ENCODE measurements at places on chromosomes 4 and X. TPM values are rescaled to one million over a fixed set of nuclear protein-coding genes. Genes with fewer than 3 reads are reported as not detected.

- H3K4me3 ChIP-seq = no peak overlapping the region
- no peak overlapping the region for H3K27ac ChIP-seq
These were observed 12.8 kb downstream of the AIMP1 start for GRCh38 chr4:106329041-106329618.

ZNF157 gene
- total RNA-seq = not detected

DNA sequence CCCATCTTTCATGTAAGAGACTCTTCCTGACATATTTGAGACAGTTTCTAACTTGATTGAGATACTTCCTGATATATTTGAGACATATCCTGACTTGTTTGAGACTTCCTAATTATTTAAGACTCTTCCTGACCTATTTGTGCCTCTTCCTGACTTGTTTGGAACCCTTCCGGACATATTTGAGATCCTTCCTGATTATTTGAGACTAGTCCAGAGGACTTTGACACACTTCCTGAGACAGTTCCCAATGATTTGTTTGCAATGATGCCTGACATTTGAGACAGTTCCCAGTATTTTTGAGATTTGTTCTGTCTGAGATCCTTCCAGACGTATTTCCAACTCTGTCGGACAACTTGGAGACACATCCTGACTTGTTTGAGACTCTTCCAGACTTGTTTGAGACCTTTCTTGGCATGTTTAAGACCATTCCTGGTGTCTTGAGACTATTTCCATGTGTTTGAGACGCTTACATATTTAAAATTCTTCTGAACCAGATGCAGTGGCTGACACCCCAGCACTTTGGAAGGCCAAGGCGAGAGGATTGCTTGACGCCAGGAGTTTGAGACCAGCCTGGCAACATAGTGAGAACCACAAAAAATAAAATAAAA, 118.9 kb upstream of the USP9X start:
- no peak overlapping the region for H3K4me3 ChIP-seq
- no peaks in the 10 kb centered on the region for H3K4me1 ChIP-seq
- no peak overlapping the region for H3K27ac ChIP-seq
- H3K36me3 ChIP-seq = no peaks in the 10 kb centered on the region

CORIN gene
- total RNA-seq = 0.50 TPM

- no peak for DNase-seq
- no peaks in the 10 kb centered on the region for H3K27me3 ChIP-seq
- no peak overlapping the region for H3K27ac ChIP-seq
- H3K4me3 ChIP-seq = no peak overlapping the region
- no peaks in the 10 kb centered on the region for H3K36me3 ChIP-seq
- H3K4me1 ChIP-seq = no peaks in the 10 kb centered on the region
These were observed 26.1 kb upstream of the PRDM8 start for GRCh38 chr4:80171251-80171650.

- H3K27me3 ChIP-seq = no peaks in the 10 kb centered on the region
- no peaks in the 10 kb centered on the region for H3K4me1 ChIP-seq
- no peak overlapping the region for H3K27ac ChIP-seq
These were observed 595.4 kb upstream of the AGA start for GRCh38 chr4:178037459-178038214.

TEX11 gene
- 1.0 TPM for total RNA-seq

GRCh38 chrX:107850422-107850765, 24.7 kb downstream of the MID2 start:
- no peak overlapping the region for H3K27ac ChIP-seq
- H3K36me3 ChIP-seq = no peaks in the 10 kb centered on the region
- H3K27me3 ChIP-seq = no peaks in the 10 kb centered on the region
- no peak overlapping the region for H3K4me3 ChIP-seq
- no peaks in the 10 kb centered on the region for H3K4me1 ChIP-seq

RHOXF1 gene
- total RNA-seq = 0.45 TPM

GRCh38 chr4:144667500-144667899, 21.5 kb downstream of the HHIP start:
- no peaks in the 10 kb centered on the region for H3K27me3 ChIP-seq
- H3K36me3 ChIP-seq = no peaks in the 10 kb centered on the region
- no peaks in the 10 kb centered on the region for H3K4me1 ChIP-seq
- no peak overlapping the region for H3K4me3 ChIP-seq
- no peak overlapping the region for H3K27ac ChIP-seq
- DNase-seq = no peak

RS1 gene
- total RNA-seq = not detected

DCAF16 gene
- 34.0 TPM for total RNA-seq

GRCh38 chr4:149466446-149466845, 349.2 kb downstream of the IQCM start:
- H3K36me3 ChIP-seq = no peaks in the 10 kb centered on the region
- no peaks in the 10 kb centered on the region for H3K27me3 ChIP-seq
- no peak overlapping the region for H3K4me3 ChIP-seq
